Esophagus muscularis mucosa (tissue), 4 donors: ENCODE measurements at places on chromosomes 1 and 21. TPM values are rescaled to one million over a fixed set of nuclear protein-coding genes. Genes with fewer than 3 reads are reported as not detected.

DNA sequence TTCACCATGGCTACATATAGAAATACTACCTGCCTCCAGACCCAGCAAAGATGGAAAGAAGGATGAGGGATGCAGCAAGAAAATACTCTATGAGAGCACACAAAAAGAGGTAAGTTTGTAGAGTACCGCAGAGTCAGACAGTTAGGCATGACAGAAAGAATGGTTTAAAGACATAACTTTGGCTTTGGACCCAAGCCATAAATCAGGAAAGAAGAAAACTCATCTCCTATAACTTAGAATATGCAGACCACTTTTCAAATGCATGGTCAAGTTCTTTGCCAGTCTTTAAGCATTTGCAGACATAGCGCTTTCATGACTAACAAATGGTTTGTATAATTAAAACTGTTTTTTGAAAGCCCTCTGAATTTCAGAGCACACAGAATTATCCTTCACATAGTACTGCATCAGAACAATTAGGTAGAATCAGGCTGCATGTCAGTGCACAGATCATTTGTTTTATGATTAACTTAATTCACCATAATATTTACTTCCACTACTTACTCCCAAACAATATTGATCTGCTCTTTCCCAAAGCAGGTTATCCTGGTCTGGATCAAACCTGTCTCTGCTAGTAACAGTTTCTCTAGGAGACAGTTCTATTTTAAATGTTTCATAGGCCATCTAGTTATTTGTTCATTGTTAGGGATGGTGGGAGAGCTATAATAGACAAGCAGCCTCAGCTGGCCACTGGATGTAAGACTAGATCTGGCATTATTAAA is 280.7 kb upstream of the NR5A2 start:
- DNase-seq: no peak
- no peaks in the 10 kb centered on the region for H3K36me3 ChIP-seq
- no peak overlapping the region for H3K27ac ChIP-seq
- no peak overlapping the region for H3K4me3 ChIP-seq
- no peaks in the 10 kb centered on the region for H3K4me1 ChIP-seq

DNA sequence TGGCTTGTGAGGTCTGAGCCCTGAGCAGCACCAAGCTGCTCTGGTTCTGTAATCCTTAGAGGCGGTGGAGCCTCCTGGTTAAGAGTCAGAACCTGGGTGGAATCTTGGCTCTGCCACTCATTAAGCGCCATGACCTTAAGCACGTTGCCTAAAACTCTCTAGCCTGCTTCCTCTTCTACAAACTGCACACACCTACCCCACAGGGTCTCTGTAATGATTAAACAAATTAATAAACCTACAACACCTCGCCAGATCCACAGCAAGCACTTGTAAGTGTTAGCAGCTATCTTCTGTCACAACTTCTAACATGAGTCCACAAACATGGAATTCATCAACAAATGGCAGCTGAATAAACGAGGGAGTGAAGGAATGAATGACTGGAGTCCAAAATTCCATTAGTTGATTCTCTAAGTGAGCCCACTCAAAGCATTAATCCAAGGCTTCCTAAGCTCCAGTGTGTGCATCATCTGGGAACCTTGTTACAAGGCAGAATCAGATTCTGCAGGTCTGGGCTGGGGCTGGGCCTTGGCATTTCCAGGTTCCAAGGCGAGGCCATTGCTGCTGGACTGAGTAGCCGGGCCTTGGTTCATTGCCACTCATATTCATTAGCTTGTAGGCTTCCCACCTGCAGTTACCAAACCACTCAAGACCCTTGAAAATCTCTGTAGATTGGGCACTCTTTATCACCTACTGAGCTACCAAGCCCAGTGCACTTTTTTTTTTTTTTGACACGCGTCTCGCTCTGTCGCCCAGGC is 168.6 kb downstream of the HIVEP3 start:
- H3K4me3 ChIP-seq: no peak overlapping the region
- no peaks in the 10 kb centered on the region for H3K27me3 ChIP-seq
- no peak for DNase-seq
- no peaks in the 10 kb centered on the region for H3K4me1 ChIP-seq
- no peak overlapping the region for H3K27ac ChIP-seq
- no peaks in the 10 kb centered on the region for H3K36me3 ChIP-seq

DNA sequence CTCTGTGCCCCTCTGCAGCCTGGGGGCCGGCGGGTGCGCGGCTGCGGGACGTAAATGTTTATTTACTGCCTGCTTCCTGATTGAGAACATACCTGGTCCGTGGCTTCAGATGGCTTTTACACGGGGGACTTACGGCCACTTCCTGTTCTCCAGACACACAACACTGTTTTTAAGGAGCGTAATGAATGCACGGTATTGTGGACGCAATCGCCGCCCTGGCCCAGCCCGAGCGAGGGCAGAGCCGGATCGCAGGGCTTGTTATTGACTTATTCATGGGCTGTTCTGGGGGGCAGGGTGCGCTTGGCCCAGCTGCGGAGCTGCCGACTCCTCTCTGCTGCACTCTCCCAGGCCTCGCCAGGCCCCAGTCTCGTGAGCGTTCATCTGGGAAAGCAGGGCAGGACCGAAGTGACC is 52.8 kb upstream of the ACTRT2 start:
- no peak for DNase-seq
- H3K36me3 ChIP-seq: no peaks in the 10 kb centered on the region
- H3K27me3 ChIP-seq: no peaks in the 10 kb centered on the region
- peak overlapping the region; percentile 60 for H3K27ac ChIP-seq
- H3K4me3 ChIP-seq: no peak overlapping the region

The HFM1 gene
- 0.42 TPM for total RNA-seq

DNA sequence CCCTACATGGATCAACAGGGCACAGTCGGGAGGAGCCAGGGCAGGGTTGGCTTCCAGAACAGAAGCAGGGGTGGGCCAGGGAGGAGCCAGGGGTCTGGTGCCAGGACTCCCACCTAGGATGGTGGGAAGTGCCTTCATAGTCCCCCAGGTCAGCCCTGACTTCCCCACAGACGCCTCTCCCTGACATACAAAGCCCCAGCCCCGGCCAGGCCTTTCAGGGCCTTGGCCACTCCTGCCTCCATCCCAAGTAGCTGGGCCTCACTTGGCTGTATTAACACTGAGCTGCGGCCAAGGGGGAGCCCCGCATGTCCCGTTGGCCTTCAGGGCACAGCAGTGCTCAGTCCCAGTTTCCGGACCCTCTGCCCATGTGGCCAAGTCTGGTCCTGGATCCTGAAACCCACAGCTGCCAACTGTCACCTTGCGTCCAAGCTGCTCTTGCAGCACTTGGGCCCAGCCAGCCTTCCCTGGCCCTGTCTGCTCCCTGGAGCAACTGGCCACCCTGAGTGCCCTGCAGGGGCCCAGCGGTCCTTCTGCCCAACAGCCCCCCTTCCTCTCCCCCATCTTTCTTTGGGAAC is 627.8 kb downstream of the MATN1 start:
- no peak for DNase-seq
- peaks cover 5% of the 10 kb centered on the region for H3K4me1 ChIP-seq
- no peaks in the 10 kb centered on the region for H3K36me3 ChIP-seq
- H3K27ac ChIP-seq: no peak overlapping the region

The PWP2 gene
- 8.6 TPM for total RNA-seq

The LORICRIN gene
- not detected for total RNA-seq

DNA sequence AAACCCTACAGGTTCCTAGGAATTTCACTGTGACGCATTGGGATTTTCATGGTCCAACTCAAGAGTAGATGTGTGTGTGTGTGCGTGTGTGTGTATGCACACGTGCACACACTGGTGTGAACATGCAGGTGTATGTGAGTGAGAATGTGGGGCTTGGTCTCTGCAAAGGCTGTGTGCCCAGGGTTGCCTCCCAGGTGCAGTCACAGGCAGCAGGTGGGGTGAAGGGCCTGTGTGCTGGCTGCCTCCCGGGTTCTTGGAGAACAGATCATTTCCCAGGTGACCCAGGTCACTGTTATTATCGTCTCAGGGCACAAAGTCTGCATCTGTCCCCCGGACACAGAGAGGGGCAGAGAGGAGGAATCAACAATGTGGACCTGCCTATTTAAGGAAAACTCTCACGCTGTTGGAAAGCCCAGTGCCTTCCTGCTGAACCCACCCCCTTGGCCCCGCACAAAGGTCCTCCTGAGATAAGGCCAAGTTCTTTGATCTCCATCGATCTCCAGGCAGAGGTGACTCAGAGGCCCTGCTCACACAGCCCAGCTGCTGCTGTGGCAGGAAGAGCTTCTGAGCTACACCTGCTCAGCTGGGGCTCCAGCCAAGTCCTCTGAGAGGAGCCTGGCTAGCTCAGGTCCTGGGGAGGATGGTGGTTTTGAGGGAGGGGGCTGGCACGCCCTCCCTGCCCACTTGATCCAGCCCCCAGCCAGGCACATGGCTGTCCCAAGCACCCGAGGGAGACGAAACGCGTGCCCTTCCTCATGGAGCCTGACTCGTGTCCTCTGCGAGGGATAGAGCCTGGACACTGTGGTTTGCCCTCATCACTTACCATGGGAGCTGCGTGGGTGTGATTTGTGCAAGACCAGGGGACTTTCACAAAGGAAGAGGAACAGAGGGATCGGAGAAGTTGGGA is 134.0 kb upstream of the ARHGEF16 start:
- no peak overlapping the region for H3K27ac ChIP-seq
- H3K4me3 ChIP-seq: no peak overlapping the region
- no peak for DNase-seq

DNA sequence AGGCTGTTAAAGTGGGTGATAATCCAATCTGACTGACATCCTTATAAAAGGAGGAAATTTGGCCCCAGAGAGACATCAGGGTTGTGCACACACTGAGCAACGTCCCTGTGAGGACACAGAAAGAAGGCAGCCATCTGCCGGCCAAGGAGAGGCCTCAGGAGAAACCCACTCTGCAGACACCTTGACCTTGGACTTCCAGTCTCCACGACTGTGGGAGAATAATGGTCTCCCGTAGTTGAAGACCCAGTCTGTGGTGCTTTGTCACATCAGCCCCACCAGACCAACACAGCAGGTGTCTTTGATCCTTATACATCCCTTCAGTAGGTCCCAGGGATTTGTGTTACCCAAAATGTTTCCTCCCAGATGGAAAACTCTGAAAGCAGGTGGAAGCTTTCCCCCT is 4.2 kb upstream of the DNAJC28 start:
- H3K27ac ChIP-seq: no peak overlapping the region
- DNase-seq: no peak
- no peaks in the 10 kb centered on the region for H3K27me3 ChIP-seq
- no peaks in the 10 kb centered on the region for H3K36me3 ChIP-seq

- H3K27ac ChIP-seq: no peak overlapping the region
- no peaks in the 10 kb centered on the region for H3K4me1 ChIP-seq
- H3K4me3 ChIP-seq: no peak overlapping the region
- DNase-seq: no peak
- H3K27me3 ChIP-seq: no peaks in the 10 kb centered on the region
- no peaks in the 10 kb centered on the region for H3K36me3 ChIP-seq
Measured at GRCh38 chr1:220336391-220337031, 64.3 kb upstream of the RAB3GAP2 start.

The TOR1AIP1 gene
- 114 TPM for total RNA-seq
